A549 treated with RU486 at 1 μM for 4 hours (cell line): ENCODE measurements at places on chromosomes 12 and 14. TPM values are rescaled to one million over a fixed set of nuclear protein-coding genes. Genes with fewer than 3 reads are reported as not detected.

Gene PLA2G1B
- not detected in 5 replicates for total RNA-seq

Gene TCL1B
- total RNA-seq: not detected in 5 replicates

Gene GPR132
- 0.43 to 0.64 TPM (median 0.55 TPM) in 5 replicates for total RNA-seq

Gene CCER1
- not detected in 5 replicates for total RNA-seq
